ENCODE measurements at places on chromosomes 11 and 22.

DNA sequence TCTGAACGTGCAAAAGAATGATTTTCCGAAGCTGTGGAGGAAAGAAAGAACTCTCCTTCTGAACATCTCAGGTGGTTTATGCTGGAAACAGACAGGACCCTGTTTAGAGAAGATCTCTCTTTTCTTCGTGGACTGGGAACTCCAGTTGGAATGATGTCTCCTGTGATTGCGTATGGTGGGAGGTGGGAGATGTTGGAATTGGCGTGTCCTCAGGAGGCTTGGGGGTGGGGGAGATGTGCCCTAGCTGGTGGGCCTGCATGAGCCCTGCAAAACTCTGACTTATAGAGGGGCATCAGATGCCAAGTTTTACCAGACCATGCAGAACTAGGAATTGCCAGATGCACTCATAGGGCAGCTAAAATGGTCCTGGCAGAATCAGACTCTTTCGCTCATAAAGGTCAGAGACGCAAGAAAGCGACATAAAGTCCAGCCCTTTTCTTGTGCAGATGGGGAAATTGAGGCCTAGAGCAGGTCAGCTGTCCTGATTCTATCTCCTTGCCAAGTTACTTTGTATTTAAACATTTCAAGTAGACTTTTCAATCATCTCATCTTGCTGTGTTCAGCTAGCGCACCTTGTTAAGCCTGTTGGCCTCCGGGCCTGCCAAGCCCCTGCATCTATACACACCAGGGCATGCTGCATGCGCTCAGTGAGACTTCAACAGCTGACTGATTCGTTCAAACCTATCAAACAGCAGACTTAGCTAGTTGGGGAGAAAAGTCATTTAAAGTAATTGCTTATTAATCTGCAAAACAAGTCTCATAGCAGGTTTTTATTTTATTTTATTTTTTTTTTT lies 34.2 kb upstream of the EHF start:
- DNase-seq: no peak

DNA sequence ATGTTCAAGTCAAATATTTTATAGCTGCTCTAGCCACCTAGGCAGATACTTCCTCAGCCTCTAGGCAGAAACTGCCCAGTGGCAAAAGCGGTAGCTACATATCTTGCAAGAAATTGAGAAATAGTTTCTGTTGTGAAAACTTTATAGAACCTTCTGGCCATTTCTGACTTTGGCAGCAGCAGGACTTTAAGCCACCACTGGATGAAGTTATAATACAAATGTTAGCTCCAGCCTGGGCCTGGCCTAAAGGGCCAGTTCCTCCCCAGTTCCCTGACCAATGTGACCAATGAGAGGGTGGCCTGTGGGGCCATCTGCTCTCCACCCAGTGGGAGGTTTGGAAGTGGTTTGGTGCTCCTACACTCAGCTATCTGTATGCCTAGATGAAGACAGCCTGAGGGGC lies 254.0 kb upstream of the NARS2 start:
- DNase-seq: no peak

- no peak for DNase-seq
Observed at GRCh38 chr11:24286238-24286637, 210.6 kb upstream of the LUZP2 start.

- DNase-seq: peak; percentile 61
Observed at GRCh38 chr11:122882857-122883645, 492 bp downstream of the JHY start.

DNA sequence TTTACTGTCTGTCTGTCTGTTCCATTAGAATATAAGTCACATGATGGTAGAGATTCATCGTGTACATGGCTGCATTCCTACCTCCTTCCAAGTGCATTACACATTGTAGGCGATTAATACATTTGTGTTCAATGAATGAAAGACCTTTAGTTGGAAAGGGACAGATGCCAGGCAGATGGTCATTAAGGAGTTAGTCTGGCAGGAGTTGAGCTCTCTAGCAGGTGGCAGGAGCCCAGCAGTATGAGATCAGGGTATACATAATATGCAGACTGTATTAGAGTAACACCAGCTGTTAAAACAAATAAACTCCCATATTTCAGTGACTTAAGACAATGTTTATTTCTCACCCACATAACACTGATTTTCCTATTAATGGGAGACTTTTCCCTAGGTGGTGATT lies 147.7 kb upstream of the LARGE1 start:
- no peak for DNase-seq
